ENCODE measurements at places on chromosomes 2 and 18.

DNA sequence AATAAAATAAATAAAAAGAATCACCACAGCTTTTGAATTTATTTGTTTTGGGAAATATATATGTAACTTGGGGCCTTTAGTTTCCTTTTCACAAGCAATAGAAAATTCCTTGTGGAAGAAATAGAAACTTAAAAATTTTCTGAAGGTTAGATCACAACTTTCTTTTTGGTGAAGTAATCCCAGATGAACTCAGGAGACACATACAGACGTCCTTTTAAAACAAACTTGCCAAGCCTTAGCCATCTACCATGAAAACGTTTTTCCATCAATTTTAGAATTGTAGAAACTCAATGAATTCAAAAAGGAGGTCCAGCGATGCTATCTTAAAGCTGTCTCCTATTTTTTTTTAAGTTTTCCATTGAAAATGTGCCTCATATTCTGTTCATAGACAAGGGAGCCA lies 225.6 kb downstream of the ASXL3 start:
- no peak for DNase-seq

DNA sequence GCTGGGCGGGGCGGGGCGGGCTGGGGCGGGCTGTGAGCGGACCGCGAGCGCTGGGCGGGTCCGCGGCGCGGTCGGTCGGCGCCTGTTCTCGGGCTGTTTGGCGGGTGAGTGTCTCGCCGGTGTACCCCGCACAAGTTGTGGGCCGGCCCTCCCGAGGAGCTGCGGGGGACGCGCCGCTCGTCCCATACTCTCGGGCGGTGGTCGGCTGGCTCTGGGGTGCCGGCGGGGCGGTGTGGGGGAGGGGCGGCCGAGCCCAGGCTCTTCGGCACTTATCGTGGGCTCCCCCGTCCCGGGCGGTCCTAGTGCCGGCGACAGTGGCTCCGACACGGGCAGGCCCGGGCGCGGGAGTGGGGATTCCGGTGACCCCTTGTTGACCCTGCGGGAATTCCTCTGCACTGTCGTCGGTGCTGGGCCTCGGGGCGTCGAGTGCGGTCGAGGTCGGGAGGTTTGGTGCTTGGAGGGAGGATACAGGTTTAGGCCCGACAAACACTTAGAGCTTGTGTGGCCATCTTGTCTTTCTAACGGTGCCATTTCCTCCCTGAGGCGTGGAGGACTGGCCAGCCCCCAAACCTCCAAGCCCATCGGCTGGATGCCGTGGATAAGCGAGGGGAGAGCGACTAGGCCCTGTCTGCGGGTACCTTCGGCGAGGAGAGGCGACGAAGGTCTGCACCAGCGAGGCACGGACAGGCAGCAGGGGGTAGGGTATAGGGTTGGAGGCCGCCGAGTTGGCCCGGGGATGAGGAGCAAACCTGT lies at the start of gene SEPTIN2:
Gene SEPTIN2, plus strand, starts transcription at position 47 of the 753 bp plus-strand sequence. CDS start 8,308 bp downstream, outside the sequence.
- DNase-seq: no peak

- DNase-seq: peak; percentile 48
Observed at GRCh38 chr18:8088626-8089025, 520.6 kb upstream of the RAB12 start.

DNA sequence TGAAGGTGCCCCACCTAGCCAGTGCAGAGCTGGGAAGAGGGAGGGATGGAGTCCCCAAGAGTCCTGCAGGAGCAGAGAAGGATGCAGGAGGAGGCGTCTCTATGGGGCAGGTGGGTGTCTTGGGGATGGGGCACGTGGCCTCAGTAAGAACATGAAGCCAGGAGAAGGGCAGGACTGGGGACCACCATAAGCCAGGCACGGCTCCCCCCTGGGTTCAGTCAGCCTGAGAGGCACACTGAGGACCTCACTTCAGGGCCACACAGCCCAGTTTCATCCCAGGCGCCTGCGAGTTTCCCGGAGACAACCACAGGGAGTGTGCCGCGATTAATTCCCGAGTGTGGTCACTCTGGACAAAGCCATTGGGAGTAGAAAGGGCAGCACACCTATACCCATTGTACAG lies 120.3 kb downstream of the GYPC start:
- DNase-seq: no peak
